ENCODE measurements at places on chromosomes 3 and 15. TPM values are rescaled to one million over a fixed set of nuclear protein-coding genes. Genes with fewer than 3 reads are reported as not detected.

DNA sequence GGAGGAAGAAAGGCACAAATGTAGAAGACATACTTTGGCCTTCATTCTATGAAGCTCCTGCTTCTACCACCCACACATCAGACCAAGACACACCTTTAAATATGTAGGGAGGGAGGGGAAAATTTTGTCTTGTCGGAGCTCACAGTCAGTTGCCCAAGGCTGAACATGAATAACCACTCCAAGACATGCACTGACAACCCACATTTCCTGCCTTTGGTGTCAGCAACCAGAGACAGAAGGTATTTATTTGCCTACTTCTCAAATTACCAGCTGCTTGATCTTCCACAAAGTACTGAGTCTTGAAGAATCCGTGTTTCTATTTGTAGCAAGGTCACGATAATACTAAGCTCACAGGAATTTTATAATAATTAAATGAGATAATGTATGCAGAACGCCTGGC is 169.7 kb downstream of the KCNMB2 start:
- DNase-seq = no peak

- DNase-seq = no peak
Measured at GRCh38 chr3:156548041-156548687, 6.8 kb downstream of the SSR3 start.

CFAP91 gene
- not detected for total RNA-seq

ZNF385D gene
- total RNA-seq = 4.2 TPM

DNA sequence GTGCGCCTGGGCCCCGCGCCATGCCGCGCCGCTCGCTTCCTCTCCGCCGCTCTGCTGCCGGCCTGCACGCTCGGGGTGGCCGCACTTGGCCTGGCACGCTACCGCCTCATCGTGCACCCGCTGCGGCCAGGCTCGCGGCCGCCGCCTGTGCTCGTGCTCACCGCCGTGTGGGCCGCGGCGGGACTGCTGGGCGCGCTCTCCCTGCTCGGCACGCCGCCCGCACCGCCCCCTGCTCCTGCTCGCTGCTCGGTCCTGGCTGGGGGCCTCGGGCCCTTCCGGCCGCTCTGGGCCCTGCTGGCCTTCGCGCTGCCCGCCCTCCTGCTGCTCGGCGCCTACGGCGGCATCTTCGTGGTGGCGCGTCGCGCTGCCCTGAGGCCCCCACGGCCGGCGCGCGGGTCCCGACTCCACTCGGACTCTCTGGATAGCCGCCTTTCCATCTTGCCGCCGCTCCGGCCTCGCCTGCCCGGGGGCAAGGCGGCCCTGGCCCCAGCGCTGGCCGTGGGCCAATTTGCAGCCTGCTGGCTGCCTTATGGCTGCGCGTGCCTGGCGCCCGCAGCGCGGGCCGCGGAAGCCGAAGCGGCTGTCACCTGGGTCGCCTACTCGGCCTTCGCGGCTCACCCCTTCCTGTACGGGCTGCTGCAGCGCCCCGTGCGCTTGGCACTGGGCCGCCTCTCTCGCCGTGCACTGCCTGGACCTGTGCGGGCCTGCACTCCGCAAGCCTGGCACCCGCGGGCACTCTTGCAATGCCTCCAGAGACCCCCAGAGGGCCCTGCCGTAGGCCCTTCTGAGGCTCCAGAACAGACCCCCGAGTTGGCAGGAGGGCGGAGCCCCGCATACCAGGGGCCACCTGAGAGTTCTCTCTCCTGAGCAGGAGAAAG is 951 bp downstream of the GPR62 start:
- DNase-seq = peak; percentile 73

DNA sequence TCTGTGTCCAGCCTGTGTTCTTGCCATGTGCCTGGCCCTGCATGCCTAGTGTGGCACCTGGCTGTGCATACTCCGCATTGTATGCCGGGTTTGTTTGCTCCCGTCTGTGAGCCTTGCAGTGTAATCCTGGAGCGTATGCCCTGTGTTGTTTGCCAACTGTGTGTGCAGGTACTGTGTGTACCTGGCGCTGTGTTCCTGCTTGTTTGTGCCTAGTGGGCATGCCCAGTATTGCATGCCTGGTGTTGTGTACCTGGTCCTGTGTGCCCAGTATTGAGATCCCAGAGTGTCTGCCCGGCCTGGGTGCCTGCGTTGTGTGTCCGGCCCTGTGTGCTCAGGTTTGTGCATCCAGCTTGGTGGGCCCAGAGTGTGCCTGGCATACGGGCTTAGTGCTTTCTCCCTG is 54.5 kb upstream of the CHRNA7 start:
- DNase-seq = no peak

ACAN gene
- total RNA-seq = 0.13 TPM

MAP6D1 gene
- total RNA-seq = 0.51 TPM

All from dermis microvascular lymphatic vessel endothelial cell (primary cell).